ENCODE measurements at places on chromosomes 4 and X.

- no peak for ATAC-seq
Observed at GRCh38 chrX:24862343-24862742, 153.4 kb downstream of the ARX start.

- no peak for ATAC-seq
Observed at GRCh38 chr4:93648258-93648657, 180.3 kb upstream of the ATOH1 start.

DNA sequence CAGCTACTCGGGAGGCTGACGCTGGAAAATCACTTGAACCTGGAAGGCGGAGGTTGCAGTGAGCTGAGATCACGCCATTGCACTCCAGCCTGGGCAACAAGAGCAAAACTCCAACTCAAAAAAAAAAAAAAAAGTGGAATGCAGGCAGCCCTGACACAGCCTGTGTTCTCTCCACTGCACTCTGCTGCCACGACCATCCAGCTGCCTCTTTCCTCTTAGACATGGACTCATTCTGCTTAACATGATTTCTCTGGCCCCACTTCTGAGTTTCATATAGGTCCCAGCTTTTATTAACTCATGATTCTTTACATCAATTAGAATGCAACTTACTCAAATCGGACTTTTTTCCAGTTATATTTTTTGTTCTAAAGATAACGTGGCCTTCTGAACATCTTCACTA, 29.6 kb downstream of the SLC10A6 start:
- ATAC-seq = no peak

- no peak for ATAC-seq
Observed at GRCh38 chrX:40237731-40238178, 140.0 kb upstream of the BCOR start.

DNA sequence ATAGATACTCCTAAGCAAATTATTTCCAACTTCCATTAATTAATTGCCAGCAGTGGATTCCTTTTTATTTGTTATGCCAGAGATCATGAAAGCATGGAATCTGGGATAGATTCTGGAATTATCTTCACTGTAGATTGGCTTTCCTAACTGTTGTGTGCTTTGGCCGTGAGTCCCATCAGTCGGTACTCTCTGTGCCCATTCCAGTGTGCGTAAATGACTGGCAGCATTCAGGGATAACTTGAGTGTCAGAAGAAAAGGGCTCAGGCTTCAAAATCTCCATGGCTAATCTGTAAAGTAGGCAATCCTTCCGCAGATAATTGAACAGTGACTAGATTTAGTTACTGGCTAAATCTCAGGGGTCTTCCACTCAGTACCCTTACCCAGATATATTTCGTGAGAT, 76.8 kb upstream of the TMEM164 start:
- no peak for ATAC-seq

DNA sequence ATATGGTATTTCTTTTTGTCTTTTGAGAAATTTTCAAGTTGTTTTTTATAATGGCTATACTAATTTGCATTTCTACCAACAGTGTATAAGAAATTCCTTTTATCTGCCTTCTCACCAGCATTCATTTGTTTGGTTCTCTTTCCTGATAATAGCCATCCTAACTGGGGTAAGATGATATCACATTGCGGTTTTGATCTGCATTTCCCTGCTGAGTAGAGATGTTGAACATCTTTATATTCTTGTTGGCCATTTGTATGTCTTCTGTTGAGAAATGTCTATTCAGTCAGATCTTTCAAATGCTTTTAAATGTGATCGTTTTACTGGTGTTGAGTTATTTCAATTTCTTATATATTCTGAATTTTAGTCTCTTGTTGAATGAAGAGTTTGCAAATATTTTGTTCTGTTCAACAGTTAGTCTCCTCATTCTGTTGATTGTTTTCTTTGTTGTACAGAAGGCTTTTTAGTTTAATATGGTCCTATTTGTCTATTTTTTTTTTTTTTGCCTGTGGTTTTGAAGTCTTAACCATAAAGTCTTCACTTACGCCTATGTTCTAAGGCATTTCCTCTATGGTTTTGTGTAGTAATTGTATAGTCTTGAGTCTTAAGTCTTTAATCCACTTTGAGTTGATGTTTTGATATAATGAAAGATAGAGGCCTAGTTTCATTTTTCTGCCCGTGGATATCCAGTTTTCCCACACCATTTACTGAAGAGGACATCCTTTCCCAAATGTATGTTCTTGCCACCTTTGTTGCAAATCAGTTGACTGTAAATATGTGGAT, 1566.9 kb downstream of the STIM2 start:
- ATAC-seq = no peak

DNA sequence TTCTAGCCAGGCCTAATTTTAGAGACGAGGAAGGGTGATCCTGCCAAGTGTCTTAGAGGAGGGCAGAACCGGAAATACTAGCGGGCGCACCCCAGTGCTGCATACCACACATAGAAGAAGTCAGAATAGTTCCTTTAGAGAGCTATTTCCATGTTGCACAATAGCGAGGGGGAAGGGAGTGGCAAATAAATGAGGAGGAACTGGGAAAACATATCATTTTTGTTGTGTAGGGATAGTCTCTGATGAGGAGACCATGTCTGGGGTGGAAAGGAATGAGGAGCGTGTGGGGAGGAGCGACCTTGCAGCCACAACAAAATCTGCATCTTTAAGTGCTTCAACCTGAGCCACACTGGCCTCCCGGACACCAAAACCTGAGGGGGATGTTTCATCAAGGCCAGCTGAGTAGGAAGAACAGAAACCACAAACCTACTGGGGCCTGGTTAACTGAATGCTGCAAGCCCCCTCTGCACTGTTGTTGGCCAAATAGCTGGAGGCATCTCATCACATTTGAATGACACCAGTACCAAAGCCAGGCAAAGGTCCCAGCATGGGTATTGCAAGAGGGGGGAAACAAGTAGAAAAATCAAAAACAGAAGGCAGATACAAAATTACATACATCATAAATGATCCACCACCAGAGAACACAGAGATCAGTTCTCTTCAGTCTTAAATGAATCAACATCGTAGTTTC, 26.7 kb upstream of the C1QTNF7 start:
- peak; percentile 64 for ATAC-seq

DNA sequence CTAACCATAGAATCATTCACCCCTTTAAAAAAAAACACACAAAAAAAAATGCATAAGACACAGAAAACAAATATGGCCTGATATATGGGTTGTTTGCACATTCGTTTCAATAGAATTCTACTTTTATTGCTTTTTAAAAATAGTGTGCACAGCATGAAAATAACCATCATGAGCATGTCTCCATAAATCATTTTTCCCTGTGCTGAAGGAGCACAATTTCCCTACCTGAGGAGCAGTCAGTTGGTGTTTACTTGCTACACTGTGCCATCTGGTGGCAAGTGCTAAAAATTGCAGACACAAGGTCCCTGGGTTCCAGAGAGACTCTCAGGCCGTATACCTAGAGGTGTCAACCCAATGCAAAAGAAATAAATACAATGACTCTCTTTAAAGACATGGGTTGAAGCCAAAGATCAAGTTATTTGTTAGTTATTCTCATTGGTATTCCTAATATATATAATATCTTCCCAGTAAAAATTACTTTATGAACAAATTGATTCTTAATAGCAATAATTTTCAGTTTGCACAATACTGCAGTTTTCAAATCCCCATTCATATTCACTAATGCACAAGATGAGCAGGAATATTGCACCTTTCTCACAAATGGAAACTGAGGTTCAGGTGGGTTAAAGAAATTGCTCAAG, 551.4 kb downstream of the IQCM start:
- peak; percentile 95 for ATAC-seq

DNA sequence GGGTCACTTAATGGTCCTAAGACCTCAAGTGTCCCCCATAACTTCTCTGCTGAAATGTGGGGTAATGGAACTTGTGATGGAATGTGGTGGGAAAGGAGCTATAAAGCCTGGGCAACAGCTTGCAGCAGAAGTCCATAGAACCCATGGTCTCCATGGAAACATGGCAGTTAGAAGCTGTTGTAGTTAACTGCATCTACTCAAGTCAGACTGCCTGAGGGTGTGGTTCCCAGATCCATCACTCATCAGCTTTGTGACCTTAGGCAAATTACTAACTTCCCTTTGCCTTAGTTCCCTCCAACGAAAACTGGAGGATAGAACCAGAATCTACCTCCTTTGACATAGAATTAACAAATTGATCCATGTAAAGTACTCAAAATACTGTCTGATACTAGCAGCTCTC, 113.0 kb downstream of the SPATA18 start:
- ATAC-seq = no peak

DNA sequence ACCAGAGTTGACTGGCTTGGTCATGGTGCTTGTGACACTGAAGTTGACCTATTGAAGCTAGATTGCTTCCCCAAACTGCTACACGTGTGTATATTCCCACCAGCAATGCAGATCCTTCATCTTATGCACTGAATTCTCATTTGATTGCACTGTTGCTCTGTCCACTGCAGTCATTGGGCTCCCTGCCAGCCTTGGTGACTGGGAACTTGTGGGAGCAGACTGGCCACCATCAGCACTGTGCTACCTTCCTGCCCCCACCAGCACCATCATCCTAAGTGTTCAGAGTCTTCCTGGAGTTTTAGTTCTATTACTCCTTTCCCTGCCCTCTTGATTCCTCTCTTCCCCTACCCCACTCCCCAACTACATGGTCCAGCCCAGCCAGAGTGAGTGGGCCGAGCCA, 117.7 kb upstream of the PRPS2 start:
- no peak for ATAC-seq

GRCh38 chrX:733961-734360, 103.4 kb downstream of the SHOX start:
- no peak for ATAC-seq

DNA sequence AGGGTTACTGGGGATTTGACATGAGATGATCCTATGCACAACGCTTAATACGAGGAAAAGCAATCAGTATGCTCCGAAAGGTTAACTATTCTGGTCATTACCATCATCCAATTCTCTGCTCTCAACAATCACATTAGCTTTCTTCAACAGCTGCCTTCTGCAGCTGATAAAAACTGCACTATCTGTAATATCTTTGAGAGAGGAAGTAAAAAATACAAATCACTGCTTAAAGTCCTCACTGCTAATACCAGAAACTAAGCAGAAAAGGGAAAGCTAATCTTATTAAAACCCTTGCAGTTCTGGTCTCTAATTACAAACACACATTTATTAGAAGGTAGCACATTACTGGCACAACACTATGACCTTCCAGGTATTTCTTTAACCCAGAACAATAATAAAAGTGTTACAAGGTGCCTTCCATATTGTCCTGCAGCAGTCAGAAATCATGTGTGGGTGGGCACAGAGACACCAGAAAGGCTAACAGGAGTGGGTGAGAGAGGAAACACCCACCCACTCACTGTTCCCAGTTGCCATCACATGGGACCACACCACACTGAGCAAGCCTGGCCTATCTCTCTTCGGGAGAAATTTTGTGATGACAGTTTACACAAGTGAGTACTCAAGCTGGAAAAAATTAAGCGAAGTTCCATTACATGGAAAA, 71.0 kb downstream of the RELL1 start:
- peak; percentile 73 for ATAC-seq

GRCh38 chrX:13357925-13358324, 38.1 kb upstream of the ATXN3L start:
- ATAC-seq = peak; percentile 91
